ENCODE measurements at places on chromosomes 3 and 15.

GRCh38 chr3:181313335-181313734 is 323.8 kb upstream of the DNAJC19 start:
- DNase-seq = no peak

DNA sequence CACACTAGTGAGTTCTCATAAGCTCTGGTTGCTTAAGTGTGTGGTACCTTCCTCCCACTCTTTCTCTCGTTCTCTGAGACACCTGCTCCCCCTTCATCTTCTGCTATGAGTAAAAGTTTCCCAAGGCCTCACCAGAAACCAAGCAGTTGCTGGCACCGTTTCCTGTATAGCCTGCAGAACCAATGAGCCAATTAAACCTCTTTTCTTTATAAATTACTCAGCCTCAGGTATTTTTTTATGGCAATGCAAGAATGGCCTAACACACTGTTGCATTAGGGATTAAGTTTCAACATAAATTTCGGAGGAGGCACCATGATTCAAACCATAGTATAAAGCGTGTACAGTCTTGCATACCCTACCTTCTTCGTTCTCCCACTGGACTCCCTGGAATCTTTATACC is 252.3 kb upstream of the CHRM5 start:
- DNase-seq = no peak

- no peak for DNase-seq
Measured at GRCh38 chr15:99212406-99212805, 37.0 kb downstream of the TTC23 start.

DNA sequence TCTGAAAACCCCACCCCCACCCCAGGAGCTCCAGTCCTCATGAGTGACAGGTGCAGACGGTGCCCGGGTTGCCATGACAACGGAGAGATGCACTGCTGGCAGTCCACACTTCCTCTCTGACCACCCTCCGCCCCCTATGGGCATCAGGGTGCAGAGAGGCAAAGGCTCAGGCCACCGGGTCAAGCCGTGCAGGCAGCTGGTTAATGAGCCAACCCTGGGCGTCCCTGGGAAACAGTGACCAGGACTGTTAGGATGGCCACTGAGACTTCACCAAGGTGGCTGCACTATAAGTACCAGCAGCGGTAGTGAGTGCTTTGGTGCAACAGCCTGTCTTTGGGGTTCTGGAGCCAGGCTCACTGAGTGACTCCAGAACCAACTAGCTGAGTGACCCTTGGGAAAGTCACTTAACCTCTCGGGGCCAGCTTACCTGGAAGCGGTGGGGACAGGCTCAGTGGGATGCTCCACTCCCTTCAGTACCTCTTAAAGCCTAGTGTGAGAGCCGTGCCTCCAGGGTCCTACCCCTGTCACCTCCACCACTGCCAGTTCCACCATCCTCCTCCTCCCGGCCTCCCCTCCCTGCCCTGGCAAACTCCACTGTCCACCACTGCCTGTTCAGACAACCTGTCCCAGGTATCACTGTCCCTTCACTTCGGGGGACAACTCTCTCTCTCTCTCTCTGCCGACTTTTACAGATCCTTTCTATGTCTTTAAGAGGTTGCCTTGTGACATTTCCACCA is 121.0 kb upstream of the PRR20G start:
- DNase-seq = peak; percentile 58

DNA sequence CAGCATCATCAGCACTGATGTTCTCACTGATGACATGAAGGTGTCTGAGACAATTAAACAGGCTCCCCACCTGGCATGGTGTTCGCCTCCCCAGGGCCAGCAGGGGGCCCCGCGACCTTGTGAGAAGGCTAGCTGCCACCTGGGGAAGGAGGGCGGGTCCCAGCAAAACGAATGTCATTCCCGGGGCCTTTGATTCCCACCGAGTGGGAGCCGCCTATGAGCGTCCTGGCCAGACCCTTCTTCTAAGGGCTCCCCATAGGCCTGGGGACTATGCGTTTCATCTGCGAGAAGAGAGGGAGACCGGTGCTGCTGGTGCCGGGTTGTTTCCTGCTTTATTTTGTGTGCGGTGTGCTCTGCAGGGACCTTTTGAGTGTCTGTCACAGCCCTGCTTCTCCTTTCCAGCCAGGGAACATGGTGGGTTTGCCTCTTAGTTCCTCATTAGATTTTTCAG is 20.5 kb upstream of the MINDY4B start:
- no peak for DNase-seq

DNA sequence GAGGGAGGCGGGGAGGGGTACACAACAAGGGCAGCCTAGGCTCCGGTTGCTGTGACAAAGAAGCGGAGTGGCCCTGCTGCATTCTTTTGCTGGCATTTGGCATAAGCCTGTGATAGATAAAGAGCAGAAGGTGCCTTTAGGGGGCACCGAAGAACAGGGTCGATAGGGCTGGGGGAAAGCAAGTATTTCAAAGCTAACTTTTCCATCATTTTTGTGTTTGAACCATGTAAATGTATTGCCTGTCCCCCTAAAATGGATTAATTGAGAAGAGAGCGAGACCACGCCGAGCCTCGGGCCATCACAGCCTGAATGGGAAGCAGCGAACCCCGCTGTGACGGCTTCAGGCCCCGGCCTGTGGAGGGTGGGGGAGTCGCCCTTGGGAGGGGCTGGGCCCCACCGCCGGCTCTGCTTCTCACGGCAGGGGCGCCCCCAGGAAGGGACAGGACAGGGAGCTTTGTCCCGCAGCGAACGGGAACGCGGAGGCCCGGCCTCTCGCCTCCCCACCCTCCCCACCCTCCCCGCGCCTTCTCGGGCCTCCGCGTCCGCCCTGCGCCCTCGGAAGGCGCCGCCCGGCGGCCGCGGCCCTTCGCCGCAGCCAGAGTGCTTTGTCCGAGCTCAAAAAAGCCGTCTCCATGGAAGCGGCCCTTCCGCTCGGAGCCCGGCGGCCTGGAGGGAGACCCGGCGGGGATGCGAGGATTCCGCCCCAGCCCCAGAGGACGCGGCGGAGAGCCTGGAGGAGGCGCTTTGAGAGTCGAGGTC is 32.4 kb upstream of the ALDH1L1 start:
- DNase-seq = no peak

GRCh38 chr3:164748626-164749025 is 329.7 kb downstream of the SI start:
- DNase-seq = no peak

DNA sequence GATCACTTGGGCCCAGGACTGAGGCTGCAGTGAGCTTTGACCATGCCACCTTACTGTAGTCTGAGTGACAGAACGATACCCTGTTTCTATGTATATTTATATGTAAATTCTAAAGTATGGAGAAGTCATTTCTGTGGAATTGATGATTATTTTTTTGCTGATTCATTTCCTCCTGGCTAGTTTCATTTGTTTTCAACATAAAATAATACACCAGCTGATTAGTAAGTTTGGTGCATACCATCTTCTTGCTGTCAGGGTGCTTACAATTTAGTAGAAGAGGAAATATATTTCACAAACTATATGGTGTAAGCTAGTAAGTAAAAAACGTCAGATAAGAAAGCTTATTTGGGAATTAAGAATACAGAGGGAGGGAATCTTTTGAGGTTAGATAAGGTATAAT is 36.0 kb downstream of the SLC25A26 start:
- DNase-seq = no peak

GRCh38 chr3:145118303-145118702 is 1042.7 kb downstream of the PLOD2 start:
- DNase-seq = no peak

DNA sequence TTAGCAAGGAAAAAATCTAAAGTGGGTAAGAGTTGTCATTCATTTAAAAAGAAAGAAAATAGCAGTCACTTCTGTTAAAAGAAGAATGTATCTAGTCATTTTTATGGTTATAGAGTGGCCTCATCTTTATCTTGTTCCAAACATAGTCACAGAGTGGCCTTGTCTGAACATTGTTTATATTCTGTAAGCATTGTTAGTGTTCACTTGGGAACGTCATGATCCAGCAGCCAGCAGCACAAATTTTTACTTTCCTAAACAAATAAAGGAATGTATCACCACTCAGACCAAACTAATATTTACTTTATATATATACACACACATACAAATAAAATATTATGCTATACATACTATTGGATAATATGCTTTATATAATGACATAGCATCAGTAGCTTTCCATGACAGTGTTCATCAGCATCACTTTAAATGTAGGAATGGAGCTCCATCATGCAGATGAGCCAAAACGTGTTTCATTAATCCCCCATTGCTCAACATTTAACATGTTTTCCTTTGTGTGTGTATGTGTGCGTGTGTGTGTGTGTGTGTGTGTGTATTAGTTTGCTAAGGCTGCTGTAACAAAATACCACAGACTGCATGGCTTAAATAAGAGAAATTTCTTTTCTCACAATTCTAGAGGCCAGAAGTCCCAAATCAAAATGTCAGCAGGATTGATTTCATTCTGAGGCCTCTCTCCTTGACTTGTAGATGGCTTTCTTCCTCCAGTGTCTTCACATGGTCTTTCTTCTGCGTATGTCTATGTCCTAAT is 39.6 kb upstream of the GYG1 start:
- DNase-seq = no peak

- DNase-seq = no peak
Measured at GRCh38 chr3:127153506-127153815, 39.5 kb upstream of the PRR23E start.

DNA sequence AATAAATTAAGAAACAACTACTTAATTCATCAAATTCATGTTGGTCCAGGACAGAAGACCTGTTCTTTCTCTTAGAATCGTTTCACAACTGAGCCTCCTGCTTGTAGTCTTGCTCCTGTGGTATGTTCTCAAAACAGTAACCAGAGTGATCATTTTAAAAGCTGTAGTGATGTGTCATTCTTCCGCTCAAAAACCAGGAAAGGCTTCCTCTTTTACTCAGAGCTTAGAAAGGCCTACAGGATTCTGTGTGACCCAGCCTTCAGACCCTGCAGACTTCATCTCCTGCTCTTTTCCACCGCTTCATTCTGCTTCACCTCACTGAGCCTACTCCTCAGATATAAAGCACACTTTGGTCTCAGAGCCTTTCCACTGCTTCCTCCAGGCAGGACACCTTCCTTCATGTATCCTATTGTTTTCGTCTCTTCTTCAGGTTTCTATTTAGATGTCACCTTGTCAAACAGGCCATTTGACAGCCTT is 22.7 kb downstream of the ST6GAL1 start:
- DNase-seq = no peak

DNA sequence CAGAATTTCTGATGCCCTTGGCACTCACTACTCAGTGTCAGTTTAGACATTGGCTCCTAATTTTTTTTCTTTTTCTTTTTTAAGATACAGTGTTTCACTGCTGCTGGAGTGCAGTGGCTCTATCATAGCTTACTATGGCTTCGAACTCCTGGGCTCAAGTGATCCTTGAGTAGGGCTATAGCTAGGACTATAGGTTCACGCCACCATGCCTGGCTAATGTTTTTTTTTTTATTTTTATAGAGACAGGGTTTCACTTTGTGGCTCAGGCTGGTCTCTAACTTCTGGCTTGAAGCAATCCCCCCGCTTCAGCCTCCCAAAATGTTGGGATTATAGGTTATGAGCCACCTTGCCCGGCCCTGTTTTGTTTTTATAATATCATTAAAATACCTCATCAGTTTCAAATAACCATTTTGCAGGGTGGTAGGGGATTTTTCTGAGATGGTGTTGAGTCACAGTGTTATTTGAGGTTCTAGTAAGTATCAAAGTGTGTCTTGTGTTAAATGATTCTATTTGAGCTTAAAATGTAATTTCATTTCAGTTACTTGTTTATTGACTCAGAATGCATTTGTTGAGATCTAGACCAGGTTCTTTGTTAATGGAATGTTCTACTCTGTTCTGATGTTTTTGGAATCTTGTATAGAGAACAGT is 7.0 kb downstream of the FNDC3B start:
- no peak for DNase-seq

- no peak for DNase-seq
Measured at GRCh38 chr15:43225201-43225949, 4.6 kb upstream of the EPB42 start.

GRCh38 chr3:101840066-101840465 is 9.2 kb upstream of the NFKBIZ start:
- DNase-seq = no peak

DNA sequence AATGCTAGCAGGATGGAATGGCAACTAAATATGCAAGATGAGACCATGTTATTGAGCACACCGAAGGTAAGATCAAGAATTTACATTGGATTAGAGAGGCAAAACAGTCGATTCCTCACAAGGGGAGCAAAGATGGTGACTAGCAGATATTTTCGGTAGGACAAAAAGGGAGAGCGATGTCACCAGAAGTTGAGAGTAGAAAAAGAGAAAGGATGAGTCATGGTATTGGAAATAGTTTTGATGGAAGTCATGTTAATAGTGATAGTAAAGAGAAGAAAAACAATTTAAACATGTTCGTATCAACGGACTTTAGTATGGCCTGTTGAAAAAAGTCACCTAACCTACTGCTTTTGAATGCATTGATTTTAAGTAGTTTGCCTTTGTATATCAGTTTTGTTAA is 55.0 kb downstream of the UBE2E2 start:
- DNase-seq = no peak

- DNase-seq = no peak
Measured at GRCh38 chr15:39099524-39099923, 481.4 kb upstream of the THBS1 start.

GRCh38 chr3:12833222-12834161 is 7.9 kb downstream of the RPL32 start:
- DNase-seq = no peak

- DNase-seq = no peak
Measured at GRCh38 chr3:28139288-28139687, 102.1 kb upstream of the CMC1 start.

- DNase-seq = no peak
Measured at GRCh38 chr3:189404024-189404423, 227.2 kb upstream of the TP63 start.

- DNase-seq = peak; percentile 81
Measured at GRCh38 chr3:58568572-58569286, 8.5 kb downstream of the FAM107A start.

GRCh38 chr15:101139986-101140696 is 111.7 kb downstream of the CHSY1 start:
- no peak for DNase-seq

DNA sequence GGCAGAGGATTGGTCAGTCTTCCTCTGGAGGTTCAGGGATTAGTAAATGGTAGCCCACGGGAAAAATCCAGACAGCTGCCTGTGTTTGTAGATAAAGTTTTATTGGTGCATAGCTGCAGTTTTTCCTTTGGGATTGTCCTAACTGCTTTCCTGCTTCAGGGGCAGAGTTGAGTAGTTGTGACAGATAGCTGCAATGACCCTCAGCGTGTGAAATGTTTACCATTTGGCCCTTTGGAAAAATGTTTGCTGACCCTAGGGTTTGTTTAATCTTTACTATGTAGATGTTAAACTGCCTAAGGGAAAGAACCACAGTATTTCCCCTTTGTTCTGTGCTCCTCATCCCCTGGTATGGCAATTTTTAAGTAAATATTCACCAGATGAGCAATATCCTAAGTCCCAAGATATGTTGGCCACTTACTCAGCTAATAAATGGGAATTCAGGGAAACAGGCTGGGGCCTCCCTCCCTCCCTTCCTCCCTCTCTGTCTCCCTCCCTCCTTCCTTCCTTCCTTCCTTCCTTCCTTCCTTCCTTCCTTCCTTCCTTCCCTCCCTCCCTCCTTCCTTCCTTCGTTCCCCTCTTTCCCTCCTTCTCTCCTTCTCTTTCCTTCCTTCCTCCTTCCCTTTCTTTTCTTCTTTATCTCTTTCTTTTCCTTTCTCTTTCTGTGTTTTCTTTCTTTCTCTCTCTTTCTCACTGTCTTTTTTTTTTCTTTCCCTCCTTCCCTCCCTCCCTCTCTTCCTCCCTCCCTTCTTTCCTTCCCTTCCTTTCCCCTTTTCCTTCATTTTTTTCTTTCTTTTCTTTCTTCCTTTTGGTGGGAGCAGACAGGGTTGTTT is 234.6 kb upstream of the BHLHE40 start:
- DNase-seq = no peak

Data from coronary artery (tissue), 2 donors.